ENCODE measurements at places on chromosomes 2 and 18.

DNA sequence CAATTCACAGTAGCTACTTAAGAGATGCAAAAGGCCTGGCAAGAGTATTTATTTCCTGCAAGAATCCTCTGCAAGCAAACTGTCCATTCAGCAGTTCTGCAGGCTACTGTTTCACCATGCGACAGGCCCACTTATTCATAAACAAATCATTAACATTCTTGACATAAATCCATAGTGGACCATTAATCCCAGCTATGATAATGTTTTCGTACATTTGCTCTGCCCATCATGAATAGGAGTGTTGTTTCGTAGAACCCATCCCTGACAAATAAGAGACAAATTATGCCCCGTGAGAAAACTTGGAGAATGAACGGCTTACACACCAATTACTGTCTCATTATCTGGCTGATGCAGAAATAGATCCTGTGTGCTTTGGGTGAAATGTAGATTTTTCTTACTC is 65.4 kb downstream of the PID1 start:
- no peak for DNase-seq

DNA sequence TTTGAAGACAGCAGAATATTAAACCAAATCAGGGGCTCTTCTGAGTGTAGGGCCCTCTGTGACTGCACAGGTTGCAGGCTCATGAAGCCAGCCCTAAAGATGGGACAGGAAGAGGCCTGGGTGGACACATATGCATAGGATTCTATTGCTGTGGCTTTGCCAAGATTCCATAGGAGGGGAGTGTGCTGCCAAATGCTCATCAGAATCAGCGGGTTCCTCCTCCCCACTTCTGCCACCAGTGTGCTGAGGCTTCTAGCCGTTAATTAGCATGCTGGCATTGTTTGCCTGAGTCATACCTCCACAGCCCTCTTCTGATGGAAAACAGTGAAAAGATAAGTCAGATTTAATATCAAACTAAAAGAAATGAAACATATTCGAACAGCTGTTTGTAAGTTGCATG is 103.9 kb upstream of the TMEFF2 start:
- no peak for DNase-seq

GRCh38 chr2:140586379-140586778 is 1544.4 kb downstream of the LRP1B start:
- no peak for DNase-seq

DNA sequence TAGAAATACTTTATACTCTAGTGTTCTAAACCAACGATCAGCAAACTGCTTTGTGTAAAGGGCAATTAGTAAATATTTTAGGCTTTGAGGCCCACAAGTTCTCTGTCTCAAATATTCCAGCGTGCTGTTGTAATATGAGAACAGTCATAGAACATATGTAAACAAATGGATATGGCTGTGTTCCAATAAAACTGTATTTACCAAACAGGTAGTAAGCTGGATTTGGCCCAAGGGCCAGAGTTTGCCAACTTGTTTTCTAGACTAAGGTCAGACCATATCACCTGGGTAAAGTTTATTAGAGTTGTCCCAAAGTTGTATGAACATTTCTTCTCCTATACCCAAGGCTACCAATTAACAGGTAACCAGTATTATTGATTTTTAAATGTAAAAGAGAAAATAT is 303.2 kb upstream of the MC4R start:
- DNase-seq = no peak

DNA sequence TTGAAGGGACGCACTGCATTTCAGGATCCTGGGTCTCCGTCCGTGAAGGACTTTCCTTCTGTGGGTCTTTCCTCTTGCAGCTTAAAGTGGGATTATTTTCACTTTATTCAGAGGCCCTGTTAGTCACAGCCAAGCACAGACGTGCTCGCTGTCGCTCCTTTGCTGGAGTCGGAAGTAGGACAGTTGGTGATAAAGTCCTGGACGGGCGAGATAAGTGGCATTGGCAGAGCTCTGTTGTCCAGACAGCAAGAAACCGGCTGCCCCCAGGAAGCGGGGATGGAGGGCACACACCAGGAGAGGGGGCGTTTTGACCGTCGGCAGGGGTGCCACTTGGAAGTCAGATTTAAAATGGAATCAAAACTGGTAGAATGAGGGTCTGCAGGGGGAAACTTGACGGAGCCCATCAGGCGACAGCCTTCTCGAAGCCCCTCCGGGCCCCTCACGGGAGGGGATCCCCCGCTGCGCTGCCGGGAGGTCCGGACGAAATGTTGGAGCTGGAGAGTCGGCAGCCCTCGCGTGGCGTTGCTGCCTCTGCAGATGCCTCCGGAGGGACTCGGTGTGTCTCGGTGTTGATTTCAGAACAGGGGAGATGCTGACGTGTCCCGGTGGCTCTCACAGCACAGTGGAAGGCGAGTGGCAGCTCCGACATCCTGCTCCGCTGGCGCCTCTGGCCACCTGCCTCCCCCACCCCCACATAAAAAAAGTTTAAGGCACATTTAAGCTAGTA is 124.2 kb downstream of the NFATC1 start:
- DNase-seq = peak; percentile 45

- no peak for DNase-seq
These were observed 58.0 kb upstream of the TMEM247 start for GRCh38 chr2:46421361-46421760.

DNA sequence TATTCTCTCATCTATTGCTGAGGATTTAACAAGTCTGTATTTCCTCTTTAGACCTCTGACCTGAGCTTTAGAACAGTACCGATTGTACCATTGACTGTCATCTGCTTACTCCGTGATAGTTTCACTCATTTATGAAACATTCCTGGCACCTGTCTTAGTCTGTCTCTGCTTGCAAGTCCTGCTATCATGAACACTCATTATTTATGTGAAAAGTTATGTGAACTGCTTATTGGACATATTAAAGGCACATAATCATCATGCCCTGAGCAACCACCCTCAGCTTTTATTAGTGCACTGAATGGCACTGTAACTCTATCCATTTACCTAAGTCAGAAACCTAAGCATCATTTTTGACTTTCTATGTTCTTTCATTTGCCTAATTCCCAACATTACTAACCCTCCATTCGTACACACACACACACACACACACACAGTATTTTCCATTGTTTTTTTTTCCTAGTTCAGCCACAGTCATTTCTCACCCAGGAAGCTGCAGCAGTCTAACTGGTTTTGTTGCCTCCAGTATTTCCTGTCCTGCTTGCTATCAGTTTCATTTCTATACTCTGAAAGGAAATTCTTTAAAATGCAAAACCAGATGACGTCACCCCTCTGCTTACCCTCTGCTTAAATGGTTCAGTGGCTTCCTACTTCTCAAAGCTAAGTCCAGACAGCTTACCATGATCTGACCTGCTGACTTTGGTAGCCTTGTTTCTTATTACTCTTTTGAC is 146.1 kb downstream of the HAUS1 start:
- peak; percentile 55 for DNase-seq

Measured in stimulated activated CD4-positive, alpha-beta T cell treated with anti-CD3 and anti-CD28 coated beads, Interleukin-4, amount 100 ng/mL, for 4 hours (primary cell).